ENCODE measurements at places on chromosomes 11 and 22.

DNA sequence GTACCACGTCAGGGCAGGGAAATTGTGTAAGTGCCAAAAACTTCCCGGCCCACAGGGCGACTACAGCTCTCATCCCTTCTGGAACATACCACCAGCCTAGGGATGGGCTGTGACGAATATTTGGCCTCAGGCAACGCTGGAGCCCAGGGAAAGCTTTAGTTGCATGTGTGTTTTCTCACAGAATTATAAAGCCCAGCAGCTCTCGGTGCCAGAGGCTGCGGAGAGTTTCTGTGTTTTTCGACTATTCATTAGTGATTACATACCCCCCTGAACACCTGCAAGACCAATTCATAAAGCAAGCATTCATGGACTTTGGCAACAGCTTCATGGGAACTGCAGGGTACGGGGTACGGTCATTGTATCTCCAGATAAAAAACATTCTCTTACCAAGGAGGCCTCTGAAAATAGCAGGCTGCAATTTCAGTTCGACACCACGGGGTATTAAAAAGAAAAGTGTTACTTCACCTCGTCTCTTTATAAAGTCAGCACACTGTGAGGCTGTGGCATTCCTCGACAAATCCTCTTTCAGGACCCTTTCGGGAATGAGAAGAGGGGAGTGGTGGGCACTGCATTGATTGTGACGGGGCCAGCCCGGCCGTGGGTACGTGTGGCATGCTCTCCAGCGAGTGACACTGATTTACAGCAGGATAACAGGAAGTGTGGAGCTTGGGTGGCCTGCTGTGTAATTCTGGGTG is 243.6 kb upstream of the SORL1-AS1 start:
- no peak for DNase-seq

DNA sequence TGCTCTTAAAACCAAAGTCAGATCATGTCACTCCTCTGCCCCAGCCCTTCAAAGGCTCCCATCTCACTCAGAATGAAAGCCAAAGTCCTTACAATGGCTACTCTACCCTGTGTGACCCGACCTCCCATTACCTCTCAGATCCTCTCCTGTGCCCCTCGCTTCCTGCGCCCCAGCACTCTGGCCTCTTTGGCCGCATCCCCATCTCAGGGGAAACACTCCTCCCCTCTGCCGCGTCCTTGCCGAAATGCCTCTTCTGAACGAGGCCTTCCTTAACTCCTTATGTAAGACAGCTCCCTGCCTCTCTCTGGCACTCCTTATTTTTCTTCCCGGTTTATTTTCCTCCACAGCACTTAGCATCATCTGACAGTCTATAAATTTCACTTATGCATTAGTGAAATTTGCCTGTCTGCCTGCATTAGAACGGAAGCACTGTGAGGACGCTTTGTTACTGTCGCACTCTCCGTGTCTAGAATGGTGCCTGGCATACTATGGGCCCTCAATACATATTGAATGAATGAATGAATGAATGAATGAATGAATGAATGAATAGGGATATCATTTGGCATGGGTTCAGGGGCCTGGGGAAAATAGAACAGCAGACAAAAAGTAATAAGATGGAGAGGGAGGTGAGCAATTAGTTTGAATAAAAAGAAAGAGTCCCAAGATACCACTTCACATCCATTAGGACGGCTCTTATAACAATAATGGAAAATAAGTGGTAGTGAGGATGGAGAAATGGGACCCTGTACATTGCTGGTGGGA is 137.8 kb downstream of the CEP164 start:
- DNase-seq = no peak

DNA sequence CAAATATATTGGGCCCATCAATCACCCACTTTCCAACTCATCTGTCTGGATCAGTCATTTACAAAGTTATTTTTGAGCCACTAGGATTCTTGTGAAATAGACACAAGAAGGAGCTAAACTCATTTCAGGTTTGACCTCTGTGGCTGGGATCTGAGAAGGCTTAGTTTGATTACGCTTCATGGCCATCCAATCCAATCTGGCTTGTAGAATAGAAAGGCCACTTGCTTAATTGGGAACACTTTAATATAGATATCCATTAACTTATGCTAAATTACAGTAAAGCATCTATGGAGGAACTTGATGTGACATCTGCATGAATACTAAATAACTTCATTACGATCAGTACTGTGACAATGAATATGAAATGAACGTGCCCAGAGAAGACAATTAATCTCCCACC is 284.2 kb downstream of the ST3GAL4 start:
- no peak for DNase-seq

DNA sequence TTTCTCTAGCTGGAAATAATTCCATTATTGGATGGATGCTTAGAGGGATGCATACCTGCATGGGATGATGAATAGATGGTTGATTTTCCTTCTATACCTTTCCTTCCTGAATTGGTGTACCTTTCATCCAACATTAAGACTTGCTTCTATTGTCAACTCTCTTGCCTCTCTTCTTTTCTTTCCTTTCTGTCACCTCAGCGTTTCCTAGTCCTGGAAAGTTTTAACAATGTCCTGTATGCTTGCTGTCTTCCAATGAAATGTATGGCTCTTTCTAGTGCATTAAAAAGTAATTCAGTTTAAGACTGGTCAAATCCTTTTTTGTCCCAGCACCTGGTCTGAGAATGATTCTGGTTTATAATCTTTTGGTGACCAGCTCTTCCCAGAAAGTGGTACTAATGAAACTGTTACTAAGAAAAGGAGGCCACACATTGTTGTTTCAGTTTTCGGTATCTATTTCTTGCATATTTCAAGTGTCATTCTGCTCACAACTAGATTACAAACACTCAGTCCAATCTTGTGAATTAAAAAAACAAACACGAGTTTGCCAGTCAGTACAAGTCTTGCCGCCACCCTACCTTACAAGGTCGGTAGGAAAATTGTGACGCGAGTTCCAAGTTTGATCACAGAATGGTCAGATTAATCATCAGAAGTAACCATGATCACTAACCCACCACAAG is 8.0 kb downstream of the POU2AF1 start:
- DNase-seq = no peak

GRCh38 chr11:104260456-104260855 is 96.5 kb upstream of the PDGFD start:
- DNase-seq = no peak

GRCh38 chr11:114171257-114172054 is 111.9 kb downstream of the ZBTB16 start:
- DNase-seq = no peak

DNA sequence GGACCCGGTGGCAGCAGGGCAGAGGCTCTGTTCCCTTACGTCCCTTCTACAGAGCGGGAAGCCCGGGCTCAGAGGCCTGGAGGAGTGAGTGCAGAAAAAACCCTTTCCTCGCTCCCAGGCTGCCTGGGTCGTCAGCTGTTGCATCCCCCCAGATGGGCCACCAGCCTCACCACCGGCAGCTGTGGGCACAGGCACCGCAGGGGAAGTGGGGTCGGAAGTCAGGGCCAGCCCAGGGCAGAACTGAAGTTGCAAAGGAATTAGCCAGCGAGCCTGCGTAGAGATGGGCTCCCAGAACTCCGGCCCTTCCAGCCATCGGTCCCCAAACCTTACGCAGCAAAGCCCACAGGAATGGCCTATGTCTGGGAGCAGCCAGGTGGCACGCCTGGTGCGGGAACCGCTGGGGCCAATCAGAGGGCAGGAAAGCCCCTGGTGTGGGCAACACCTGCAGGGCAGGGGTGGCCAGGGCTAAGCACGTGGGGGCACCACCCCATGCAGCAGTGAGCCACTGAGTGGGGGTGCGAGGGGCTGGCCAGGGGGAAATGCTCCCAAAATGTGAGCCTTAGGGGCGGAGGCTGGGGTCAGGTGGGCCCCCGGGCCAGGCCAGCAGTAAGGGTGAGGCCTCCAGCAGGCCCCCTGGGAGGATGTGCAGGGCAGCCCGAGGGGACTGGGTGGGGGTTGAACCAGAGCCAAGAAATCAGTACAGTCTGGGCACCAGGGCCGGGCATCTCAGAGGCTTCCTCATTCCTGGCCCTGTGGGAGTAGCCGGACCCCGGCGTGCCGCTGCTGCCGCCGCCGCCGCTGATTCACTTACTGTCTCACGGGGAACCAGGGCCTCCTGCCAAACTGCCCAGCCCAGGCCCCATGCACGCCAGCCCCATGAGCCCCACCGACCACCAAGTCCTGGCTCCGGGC is 58.2 kb downstream of the WNT7B start:
- DNase-seq = no peak

- DNase-seq = no peak
These were observed 60.3 kb upstream of the POU2AF2 start for GRCh38 chr11:111185266-111185665.

DNA sequence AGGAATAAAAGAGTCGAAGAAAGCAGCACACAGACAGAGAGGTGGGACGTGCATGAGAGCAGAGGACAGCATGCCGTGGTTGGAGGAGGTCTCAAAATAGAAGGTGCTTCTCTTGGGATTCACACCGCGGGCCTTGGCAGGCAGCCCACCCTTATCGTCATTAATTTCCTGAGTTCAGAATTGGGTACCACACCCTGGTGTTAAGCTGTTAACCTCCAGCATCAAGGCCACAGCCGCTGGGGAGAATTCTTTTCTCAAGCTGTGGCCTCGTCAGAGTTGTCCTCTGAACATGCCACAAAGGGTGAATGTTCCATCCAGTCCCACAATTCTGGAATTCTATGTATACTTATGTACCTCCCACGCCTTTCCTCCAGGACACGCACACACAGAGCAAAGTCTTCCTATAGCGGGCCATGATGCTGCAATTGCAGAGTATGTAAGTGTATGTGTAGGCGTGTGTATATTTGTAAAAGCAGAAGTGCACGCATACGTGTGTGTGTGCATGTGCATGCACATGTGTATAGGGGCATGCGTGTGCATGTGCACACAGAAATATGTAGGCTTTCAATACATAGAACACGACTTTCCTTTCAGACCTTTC is 39.0 kb downstream of the ADAMTS8 start:
- DNase-seq = peak; percentile 71

DNA sequence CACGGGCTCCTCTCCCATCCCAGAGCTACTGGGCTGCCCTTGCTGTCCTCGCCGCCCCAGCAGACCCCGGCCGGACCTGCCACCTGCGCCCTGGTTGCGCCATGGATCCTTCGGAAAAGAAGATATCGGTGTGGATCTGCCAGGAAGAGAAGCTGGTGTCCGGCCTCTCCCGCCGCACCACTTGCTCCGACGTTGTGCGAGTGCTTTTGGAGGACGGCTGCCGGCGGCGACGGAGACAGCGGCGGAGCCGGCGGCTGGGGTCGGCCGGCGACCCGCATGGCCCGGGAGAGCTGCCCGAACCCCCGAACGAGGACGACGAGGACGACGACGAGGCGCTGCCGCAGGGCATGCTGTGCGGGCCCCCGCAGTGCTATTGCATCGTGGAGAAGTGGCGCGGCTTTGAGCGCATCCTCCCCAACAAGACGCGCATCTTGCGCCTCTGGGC is 382 bp downstream of the RASSF10 start:
- no peak for DNase-seq

DNA sequence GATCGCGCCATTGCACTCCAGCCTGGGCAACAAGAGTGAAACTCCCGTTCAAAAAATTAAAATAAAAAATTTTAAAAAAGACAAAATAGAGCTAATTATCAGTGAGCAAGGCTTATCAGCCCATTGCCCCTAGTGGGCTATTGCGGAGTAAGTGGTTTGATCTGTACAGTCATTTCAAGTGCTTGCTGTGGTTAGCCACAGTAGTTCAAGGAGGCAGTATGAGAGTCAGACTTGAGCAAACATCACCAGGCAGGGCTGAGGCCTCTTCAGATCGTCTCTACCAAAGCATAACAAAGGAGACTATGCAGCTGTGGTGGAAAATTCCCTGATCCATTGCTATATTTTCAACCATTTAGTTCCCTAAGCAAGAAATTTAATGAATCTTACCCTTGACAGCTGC is 4.3 kb upstream of the SBF2 start:
- no peak for DNase-seq

DNA sequence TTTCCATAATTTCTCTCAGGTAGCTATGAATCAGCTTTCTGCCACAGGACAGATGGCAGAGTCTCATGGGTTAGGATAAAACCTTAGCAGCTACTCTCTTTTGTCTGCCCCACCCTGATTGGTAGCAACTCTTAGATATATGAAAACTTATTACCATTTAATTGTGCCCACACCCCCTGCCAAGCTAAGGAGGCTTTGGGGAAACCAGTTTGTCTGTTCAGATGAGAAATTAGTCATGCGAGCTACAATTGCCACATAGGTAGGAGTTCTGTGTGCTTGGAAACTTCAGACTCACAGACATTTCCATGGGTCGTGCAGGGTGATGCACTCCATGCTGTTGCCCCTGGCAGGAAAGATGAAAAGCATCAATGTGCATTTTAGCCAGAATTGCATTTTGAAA is 39.9 kb downstream of the CD44 start:
- no peak for DNase-seq

- no peak for DNase-seq
These were observed 61.5 kb downstream of the AAMDC start for GRCh38 chr11:77882396-77882795.

GRCh38 chr22:48425091-48425506 is 1402.6 kb downstream of the BRD1 start:
- no peak for DNase-seq

DNA sequence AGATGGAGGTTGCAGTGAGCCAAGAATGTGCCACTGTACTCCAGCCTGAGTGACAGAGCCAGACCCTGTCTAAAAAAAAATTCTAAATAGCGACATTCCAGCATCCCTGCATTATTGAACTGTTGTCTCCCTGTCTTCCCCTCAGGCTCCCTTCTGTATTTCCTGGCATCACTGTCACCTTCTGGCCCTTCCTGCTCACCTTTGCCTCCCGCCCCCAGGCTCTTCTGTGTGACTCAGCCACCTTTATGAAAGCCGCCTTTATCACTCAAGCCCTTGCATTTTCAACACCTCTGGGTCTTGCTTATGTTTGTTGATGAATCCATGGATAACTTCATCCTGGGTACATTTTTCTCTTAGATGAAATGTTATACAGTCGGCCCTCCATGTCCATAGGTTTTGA is 21.1 kb downstream of the UBASH3B start:
- DNase-seq = no peak

GRCh38 chr11:113574171-113574570 is 99.0 kb upstream of the DRD2 start:
- DNase-seq = no peak
